ENCODE measurements at places on chromosomes 7 and 10.

- no peak for DNase-seq
Measured at GRCh38 chr10:116557305-116557880, 11.7 kb downstream of the PNLIP start.

- DNase-seq, result no peak
Measured at GRCh38 chr7:29765490-29765889, 40.8 kb upstream of the WIPF3 start.

- DNase-seq, result no peak
Measured at GRCh38 chr7:67309764-67310549, 313.3 kb downstream of the TYW1 start.

- no peak for DNase-seq
Measured at GRCh38 chr7:43680736-43681135, 48.6 kb downstream of the COA1 start.

- no peak for DNase-seq
Measured at GRCh38 chr10:92787557-92788152, 60.7 kb upstream of the EXOC6 start.

- DNase-seq, result no peak
Measured at GRCh38 chr10:103800089-103800488, 55.3 kb downstream of the SH3PXD2A start.

GRCh38 chr7:5380350-5381070 is 43.1 kb downstream of the TNRC18 start:
- no peak for DNase-seq

Data from CD4-positive, alpha-beta T cell treated with Interleukin-17A for 4 hours (primary cell).